Caco-2 (cell line): ENCODE measurements at places on chromosomes 5 and 9. TPM values are rescaled to one million over a fixed set of nuclear protein-coding genes. Genes with fewer than 3 reads are reported as not detected.

The ECM2 gene
- total RNA-seq: not detected in 2 replicates

The ARPC5L gene
- total RNA-seq: 59.0 and 60.1 TPM in 2 replicates

- DNase-seq: no peak
- no peaks in the 10 kb centered on the region for H3K27me3 ChIP-seq
- H3K36me3 ChIP-seq: no peaks in the 10 kb centered on the region
Observed at GRCh38 chr9:5480919-5481318, 29.4 kb upstream of the PDCD1LG2 start.

- H3K27me3 ChIP-seq: no peaks in the 10 kb centered on the region
- H3K27ac ChIP-seq: no peak overlapping the region
- no peak overlapping the region for H3K4me3 ChIP-seq
- H3K4me1 ChIP-seq: peaks cover 41% of the 10 kb centered on the region
- H3K36me3 ChIP-seq: peaks cover 3% of the 10 kb centered on the region
Observed at GRCh38 chr5:145947581-145947980, 11.2 kb downstream of the SH3RF2 start.

DNA sequence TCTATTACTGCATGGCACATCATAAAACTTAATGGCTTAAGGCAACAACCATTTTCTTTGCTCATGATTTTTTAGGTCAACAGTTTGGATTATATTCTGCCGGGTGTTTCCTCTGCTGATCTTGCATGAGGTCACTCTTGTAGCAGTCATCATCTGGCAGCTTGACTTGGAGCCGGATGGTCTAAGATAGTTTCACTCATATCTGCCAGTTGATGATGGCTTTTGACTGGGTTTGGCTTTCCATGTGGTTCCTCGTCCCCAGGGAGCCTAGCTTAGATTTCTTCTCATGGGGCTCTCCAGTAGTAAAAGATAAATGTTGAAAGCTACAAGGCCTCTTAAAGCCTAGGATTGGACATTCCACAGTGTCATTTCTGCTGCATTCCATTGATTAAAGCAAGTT is 27.4 kb downstream of the LNPEP start:
- H3K4me1 ChIP-seq: peaks cover 10% of the 10 kb centered on the region; the same call in 1 of the 2 replicates
- H3K27me3 ChIP-seq: no peaks in the 10 kb centered on the region
- no peak overlapping the region for H3K4me3 ChIP-seq
- H3K36me3 ChIP-seq: no peaks in the 10 kb centered on the region

DNA sequence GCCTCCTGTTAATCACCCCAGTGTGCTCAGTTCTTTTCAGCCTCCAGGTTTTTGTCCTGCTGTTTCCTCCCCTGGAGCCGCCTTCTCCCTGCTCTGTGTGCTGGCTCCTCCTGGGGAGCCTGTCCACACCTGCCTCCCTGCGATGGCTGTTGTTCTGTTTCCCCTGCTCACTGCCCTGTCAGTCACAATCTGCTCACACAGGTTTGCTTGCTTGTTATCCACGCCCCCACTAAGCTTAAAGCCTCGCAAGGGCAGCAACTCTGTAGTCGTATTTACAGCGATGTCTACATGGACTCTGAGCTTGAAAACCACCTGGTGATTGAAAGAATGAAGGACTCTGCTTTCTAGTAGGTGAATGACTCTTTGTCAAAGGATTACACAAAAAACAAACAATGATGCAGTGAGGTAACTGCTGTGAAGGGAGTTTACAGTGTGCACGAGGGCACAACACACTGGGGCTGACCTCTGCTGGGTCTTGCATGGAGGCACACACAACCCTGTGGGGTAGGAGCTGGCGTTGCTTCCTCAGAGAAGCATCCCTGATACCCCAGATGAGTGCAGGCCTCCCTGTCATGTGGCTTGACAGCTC is 39.6 kb upstream of the TEX48 start:
- H3K27me3 ChIP-seq: no peaks in the 10 kb centered on the region; the same call in 1 of the 2 replicates
- peak overlapping the region; percentile 71 for H3K27ac ChIP-seq
- H3K4me1 ChIP-seq: peaks cover 10% of the 10 kb centered on the region; the same call in 1 of the 2 replicates
- no peaks in the 10 kb centered on the region for H3K36me3 ChIP-seq
- peak; percentile 80 for DNase-seq

DNA sequence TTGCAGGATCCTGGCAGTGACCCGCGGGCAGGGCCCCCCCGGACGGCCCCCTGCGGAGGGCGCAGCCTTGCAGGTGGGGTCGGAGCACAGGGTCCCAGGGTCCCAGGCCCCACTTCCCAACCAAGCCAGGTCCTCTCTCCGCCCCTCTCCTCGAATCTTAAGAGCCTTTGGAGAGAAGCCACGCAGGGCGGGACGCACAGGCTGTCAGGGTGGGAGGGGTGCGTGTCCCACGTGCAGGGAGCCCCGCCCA is 18.4 kb upstream of the EGFL7 start:
- H3K27me3 ChIP-seq: no peaks in the 10 kb centered on the region
- H3K4me3 ChIP-seq: no peak overlapping the region
- peaks cover 13% of the 10 kb centered on the region for H3K4me1 ChIP-seq
- no peak overlapping the region for H3K27ac ChIP-seq
- DNase-seq: no peak

DNA sequence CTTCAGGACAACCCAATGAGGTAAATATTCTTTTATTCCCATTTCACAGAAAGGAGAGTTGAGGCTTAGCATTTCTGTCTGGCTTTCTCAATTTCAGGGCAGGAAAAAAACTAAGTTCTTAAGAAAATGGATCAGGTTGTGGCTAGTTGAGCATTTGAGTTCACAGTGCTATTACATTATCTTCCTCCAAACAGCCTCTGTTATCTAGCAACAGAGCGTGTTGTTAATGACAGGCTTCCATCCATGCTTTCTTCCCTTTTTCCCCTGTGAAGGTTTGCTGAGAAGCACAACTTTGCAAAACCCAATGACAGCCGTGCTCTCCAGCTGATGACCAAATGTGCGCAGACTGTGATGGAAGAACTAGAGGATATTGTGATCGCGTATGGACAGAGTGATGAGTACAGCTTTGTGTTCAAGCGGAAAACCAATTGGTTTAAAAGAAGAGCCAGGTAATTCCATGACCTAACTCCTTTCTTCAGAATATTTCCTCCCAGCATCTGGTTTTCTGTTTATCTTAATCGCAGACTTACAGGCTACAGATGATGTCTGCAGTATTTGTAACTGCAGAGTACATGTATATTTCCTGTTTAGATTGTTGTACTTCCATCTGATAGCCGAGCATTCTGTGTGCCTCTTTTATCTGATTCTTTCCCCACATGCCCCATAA is 1.5 kb downstream of the THG1L start:
- H3K4me1 ChIP-seq: 0 out of 2 replicates have a peak, but pooled peaks cover 4% of the 10 kb centered on the region
- no peak for DNase-seq
- no peaks in the 10 kb centered on the region for H3K27me3 ChIP-seq
- H3K4me3 ChIP-seq: no peak overlapping the region
- no peak overlapping the region for H3K27ac ChIP-seq
- H3K36me3 ChIP-seq: no peaks in the 10 kb centered on the region
